ENCODE measurements at places on chromosomes 7 and 10. TPM values are rescaled to one million over a fixed set of nuclear protein-coding genes. Genes with fewer than 3 reads are reported as not detected.

GRCh38 chr7:127584648-127585043 is 750 bp downstream of the GCC1 start:
- H3K4me1 ChIP-seq: no peaks in the 10 kb centered on the region
- no peak for DNase-seq
- H3K27ac ChIP-seq: peak overlapping the region; percentile 92
- peaks cover 8% of the 10 kb centered on the region for H3K36me3 ChIP-seq

Gene SLC26A5
- total RNA-seq: not detected

- no peak for DNase-seq
- H3K27me3 ChIP-seq: no peaks in the 10 kb centered on the region
- H3K4me1 ChIP-seq: peaks cover 13% of the 10 kb centered on the region
- H3K36me3 ChIP-seq: peaks cover 16% of the 10 kb centered on the region
- peak overlapping the region; percentile 39 for H3K27ac ChIP-seq
These were observed 81.3 kb downstream of the ITGB8 start for GRCh38 chr7:20412032-20412431.

- H3K4me1 ChIP-seq: peaks cover 42% of the 10 kb centered on the region
- no peaks in the 10 kb centered on the region for H3K36me3 ChIP-seq
- no peaks in the 10 kb centered on the region for H3K27me3 ChIP-seq
- no peak overlapping the region for H3K4me3 ChIP-seq
- peak overlapping the region; percentile 87 for H3K27ac ChIP-seq
These were observed 57.9 kb upstream of the INPP5A start for GRCh38 chr10:132479603-132480221.

All from tibial nerve (tissue), 4 donors.